ENCODE measurements at places on chromosomes 13 and 19. TPM values are rescaled to one million over a fixed set of nuclear protein-coding genes. Genes with fewer than 3 reads are reported as not detected.

Gene PGLYRP2
- total RNA-seq, result not detected

Gene APOC4
- not detected for total RNA-seq

Gene IGFL2
- total RNA-seq, result 0.84 TPM

Gene NLRP9
- not detected for total RNA-seq

Gene SPATA13
- 7.2 TPM for total RNA-seq

Gene CXCL17
- 0.07 TPM for total RNA-seq

Gene RAB20
- 0.99 TPM for total RNA-seq

Gene ZFP14
- 2.4 TPM for total RNA-seq

Gene PRX
- 1.2 TPM for total RNA-seq

Gene MTUS2
- total RNA-seq, result not detected

Gene TLE2
- 3.4 TPM for total RNA-seq

All from A549 treated with CpdA at 1 μM for 4 hours (cell line).